Esophagus muscularis mucosa (tissue), 4 donors: ENCODE measurements at places on chromosomes 1 and 21.

DNA sequence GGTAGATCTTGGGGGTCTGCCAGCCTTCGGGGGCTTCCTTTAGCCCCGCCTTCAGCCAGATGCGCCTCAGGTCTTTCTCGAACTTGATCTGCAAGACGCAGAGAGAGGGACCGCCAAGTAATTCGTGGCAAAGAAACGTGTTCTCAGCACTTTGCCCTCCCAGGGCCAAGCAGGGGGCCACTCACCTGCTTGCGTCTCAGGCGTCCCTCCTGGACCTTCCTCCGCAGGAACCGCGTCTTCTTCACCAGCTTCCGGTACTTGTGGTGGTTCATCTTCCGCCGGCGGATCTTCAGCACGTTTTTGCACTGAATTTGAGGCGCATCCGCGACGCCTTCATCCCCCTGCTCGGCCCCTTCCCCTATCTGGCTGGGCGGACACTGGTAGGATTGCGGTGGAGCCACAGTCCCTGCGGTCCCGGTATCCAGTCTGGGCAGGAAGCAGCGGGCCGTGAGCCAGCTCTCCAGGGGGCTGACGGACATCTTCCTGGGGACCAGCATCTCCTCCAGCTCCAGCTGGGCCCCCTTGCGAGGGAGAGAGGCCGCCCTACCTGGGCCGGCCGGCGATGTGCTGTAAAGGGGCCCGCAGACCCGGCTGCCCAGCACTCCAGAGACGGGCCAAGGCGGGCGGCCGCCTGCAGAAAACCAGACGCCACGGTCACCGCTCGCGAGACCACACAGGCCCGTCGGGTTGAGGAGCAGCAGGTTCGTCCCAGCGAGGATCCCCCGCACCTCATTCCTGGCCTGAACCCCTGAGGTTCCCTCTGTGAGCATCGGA lies 1.0 kb downstream of the AURKAIP1 start:
- no peak for DNase-seq

DNA sequence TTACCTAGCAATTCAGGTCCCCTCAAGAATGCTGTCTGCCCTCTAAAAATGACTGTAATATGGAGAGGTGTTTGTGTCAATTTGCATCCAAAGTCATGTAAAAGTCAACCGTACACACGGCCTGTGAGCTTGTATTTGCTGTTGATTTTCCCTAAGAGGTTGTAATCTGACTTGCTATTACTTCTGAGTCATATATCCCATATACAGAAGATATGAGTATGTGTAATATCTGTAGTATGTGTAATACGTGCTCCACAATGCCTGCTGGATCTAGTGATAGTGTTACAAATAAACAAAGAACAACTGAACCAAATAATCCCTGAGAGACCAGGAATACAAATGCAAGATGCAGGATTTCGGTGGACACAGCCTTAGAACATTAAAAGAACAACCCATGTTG lies 1.4 kb upstream of the KCNJ6 start:
- no peak for DNase-seq

- no peak for DNase-seq
These were observed 68.8 kb upstream of the ST6GALNAC3 start for GRCh38 chr1:76005765-76006164.

- DNase-seq: no peak
These were observed 22.1 kb downstream of the SOX13 start for GRCh38 chr1:204094856-204095634.

DNA sequence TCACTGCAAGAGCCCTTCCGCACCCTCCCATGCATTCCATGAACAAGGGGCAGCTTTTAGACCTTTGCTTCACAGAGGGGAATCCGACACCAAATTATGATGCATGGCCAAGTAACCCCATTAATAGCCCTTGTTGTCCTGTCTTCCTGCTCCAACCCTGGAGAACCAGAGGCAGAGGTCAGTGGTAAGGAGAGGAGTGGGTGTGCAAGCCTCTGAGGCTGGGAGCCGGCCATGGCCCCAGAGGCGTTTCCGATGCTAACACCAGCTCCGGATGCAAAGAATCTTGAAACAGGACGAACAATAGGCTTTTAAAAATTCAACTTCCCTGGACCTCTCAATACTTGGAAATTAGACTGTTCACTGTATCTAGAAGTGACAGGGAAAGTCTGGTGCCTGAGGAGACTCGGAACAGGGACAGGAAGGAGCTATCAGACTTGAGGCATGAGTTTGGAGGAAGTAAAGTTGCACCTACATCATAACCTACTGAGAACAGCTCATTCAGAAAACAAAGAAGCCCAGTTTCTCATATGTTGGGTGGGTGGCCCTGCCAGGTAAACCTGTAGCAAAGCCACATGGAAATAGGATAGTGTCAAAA lies 101.2 kb upstream of the ERG start:
- no peak for DNase-seq
